ENCODE measurements at places on chromosomes 1 and 21.

DNA sequence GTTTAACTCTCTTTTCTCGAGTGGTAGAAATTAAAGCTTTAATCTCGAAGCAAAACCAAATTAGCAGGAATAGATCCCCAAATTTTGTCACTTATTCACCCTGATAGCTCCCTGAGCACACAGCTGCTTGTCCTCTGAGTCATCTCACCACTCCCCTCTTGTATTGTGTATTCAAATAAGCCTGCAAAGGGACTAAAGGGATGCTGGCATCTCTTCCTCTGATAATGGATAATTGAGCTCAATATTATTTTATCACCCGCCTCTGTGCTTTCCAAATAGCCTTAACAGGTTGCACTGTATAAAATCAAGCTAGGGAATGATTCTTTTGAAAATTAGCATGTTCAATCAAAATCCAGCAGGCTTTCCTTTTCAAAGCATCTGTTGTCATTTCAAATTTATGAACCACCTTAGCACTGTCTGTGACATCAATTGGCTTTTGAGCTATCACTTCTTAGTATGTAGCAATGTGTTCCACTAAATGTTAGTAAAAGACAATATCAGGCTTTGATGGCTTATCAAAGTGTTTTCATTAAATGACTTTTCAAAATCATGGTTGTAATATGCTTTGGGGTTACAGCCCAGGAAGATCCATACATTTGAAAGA lies 561.6 kb downstream of the PLA2G4A start:
- no peak for DNase-seq

- no peak for DNase-seq
Measured at GRCh38 chr21:33433425-33434114, 30.4 kb downstream of the IFNGR2 start.

DNA sequence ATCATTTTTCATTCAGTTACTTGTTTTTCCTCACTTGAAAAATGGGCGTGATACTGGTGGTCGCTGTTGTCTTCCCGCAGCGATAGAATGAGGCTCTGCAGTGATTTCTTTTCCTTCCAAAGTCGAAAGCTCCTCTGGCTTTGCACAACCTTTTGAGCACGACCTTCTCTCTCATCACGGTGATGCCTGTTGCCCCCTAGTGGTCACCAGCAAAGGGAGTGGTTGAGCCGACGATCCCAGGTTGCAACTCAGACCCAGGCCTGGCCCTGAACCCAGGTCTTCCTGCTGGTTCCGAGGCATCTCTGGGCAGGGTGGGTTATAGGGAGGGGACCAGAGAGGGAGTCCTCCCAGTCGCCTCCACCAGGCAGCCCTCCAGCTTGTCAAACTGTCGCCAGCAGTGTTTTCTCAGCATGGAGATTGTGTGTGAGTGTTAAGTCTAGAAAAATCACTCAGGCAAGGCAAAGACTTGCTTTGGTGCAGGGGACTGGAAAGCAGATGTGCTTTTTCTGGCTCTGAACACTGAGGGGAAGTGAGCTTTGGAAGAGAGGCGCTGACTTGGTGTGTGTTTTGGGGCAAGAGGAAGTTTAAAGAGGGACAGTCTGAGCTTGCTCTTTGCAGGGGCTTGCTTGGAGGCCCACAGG lies 285.3 kb downstream of the CAMTA1 start:
- DNase-seq: peak; percentile 61

GRCh38 chr1:44296086-44296485 lies 59.0 kb downstream of the ERI3 start:
- no peak for DNase-seq

DNA sequence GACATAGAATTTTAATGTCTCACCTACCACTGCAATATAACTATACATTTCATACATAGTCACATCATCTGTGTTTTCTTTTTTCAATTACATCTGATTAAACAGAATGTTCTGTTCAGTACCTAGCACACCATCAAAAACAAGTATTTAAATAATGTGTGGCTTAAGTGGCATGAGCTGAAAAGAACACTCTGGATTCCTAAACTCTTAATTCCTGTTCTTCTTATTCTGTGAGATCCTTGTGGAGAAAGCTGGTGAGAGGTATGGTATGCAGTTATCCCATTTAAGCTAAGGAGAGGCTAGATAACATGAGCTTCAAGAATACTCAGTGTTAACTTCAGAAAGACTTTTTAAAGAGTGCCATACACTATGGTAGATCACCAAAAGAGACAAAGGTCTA lies 5.5 kb downstream of the TP53BP2 start:
- no peak for DNase-seq

DNA sequence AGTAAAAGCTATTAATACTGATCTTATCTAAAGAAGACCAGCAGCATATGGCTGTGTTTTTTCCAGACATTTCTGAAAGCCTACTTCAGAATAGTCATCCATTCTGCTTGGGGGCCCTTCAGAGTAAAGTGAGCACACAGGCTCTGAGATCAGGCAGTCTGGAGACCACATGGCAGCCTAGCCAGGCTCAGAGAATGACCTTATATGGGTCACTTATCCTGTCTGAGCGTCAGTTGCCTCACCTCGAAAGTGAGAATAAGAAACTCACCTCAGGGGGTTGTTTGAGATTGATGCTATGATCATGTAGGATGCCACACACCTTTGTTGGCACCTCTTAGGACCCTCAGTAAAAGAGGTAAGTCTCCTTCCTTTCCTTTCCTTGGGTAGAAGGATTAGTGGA lies 270.4 kb downstream of the GRIK1 start:
- DNase-seq: no peak

- no peak for DNase-seq
Measured at GRCh38 chr1:224671076-224671475, 55.0 kb downstream of the CNIH3 start.

GRCh38 chr1:97412166-97412565 lies 508.7 kb downstream of the DPYD start:
- no peak for DNase-seq

DNA sequence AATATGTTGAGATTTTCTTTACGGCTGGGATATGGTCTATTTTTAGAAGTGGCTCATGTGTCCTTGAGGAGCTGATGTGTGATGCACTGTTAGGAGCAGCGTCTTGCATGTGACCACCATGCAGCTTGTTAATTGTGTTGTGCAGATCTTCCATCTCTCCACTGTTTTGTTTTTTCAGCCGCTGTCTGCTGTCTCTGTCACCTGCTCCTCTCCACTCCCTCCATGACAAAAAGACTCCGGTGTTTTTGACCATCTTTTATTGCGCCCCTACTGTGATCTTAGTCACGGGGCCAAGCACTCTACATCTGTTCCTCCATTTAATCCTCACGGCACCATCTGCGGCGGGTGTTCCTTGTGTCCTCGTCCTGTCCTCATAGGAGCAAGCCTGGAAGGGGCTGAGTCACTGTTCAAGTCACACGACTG lies 51.8 kb downstream of the ADARB1 start:
- DNase-seq: no peak

- DNase-seq: peak; percentile 99
Measured at GRCh38 chr21:38277501-38278131, 20.8 kb downstream of the KCNJ15 start.

- no peak for DNase-seq
Measured at GRCh38 chr1:80994038-80994437, 806.7 kb upstream of the ADGRL2 start.

DNA sequence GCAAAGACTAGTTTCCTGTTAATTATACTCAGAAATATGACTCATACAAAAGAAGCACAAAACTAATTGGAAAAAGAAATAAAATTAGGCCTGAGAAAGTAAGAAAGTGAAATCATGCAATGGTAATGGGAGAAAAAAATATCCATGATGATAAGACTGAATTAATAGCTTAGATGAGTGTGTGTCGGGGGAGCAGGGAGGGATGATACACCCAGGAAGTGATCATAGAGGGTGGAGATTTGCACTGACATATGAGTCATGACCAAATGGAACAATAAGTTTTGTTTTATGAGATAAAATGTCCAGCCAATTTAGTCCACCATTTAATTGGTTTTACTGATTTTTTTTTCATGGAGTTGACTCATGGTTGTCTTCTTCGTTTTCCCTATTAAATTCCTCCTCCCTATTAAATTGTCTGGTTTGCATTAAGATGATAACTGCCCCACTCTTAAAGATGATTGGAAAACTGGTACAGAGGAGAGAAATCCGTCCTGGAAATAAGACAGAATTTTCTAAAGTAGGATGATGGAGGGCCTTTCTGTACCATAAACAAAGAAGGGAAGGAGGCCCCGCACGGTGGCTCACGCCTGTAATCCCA lies 111.7 kb upstream of the KCNJ6 start:
- peak; percentile 41 for DNase-seq

DNA sequence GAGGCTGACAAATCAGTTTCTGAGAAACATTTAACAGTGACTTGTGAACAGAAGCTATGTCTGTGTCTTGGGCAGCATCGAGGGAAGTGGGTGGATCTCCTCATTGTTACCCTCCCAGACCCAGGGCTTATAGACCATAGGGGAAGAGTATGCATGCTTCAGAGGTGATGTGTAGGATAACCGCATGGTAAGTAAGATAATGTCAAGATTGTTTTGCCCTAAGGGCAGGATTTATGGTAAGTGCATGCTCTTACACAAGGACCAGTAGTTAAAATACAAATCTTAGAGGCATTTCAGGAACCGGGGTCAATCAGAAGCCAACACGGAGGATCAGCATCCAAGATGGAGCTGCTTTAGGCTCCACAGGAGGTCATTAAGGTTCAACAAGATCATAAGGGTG lies 7.7 kb upstream of the PRMT2 start:
- no peak for DNase-seq

DNA sequence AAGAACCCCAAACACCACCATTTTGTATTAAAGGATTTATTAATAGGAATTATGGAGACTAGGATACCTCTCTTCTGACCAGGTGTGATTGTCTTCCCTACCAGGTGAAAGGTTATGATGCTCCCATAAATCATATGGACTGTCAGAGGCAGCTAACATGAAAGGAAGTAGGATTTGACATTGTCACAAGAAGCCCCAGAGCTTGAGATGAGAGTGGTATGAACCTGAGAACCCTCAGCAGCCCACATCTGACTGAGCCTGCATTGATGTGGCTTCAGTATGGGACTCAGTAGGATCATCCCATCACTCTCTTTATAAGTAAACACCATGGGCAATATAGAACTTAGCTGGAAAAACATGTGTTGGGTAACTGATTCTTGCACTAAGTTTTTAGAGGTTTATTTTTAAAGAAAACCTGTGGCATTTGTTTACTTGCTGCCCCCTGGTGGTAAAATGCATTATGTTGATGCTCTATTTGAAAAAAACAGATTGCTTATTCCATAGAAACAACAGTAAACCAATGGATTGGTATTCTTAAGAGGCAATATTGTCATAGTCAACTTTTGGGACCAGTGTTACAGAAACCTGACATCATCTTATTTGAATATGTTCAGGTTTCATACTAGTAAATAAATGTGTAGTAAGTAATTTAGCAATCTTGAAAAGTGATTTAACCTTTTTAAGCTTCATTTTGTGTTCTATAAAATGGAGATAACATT lies 16.6 kb upstream of the CACYBP start:
- peak; percentile 40 for DNase-seq

DNA sequence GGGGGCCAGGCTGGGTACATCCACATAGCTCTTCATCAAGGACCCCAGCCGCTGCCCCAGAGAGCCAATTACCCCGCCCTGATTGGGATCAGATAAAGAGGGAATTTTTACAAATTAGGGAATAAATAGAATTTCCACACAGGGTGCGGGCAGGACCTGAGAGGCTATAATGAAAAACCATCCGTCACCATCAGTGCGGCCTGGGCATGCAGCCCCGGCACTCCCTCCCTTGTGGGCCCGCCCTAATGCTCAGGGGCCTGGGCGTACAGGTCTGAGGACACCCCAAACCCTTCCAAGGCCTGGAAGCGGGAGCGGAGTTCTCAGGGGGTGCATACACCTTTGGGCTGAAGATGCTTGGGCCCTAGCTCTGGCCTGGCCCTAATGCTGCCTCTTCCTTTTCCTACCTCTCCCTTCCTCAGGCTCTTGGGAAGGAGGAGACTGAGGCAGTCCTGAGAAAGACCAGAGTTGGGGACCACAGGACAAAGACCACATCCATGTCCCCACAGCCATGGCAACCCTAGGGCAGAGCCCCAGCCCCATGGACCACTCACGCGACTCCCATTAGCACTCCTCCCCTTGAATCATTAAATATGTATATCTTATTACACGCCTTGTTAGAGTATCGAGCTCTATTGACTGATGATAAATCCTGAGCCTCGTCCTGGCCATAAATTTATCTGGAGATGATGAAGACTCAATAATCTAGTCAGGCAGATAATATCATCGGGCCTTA lies 16.3 kb downstream of the DMAP1 start:
- DNase-seq: no peak

DNA sequence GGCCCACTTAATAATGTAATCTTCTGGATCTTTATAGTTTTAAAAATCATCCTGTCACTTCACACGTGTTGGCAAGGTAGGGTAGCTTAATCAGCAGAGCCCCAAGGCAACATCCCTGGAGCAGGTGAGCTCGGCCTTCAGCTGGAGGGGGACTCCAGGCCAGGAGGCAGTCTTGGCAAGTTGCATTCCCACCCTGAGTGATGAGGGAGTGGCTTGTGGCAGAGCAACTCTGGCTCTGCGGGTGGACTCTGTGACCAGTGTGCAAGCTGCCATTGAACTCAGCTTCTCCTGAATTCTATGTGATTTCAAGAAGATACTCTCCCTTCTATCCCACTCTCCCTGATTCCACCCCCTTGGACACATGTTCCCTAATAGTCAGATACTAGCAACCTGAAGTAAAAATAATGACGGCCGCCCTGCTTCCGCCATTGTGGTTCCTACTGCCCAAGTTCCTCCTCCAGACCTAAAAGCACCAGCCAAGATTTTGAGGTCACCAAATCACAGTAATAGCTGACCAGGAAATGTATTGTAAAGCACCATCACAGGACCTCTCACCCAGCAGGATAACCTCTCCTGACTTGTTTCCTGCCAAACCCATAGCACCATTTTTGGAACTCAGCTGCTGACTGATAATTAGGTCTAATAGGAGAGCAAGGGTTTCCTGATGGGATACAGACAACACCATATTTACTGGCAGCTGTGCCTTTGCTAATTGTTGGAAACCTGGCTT lies 11.5 kb upstream of the LYST start:
- no peak for DNase-seq

GRCh38 chr1:106194206-106194605 lies 862.3 kb upstream of the PRMT6 start:
- no peak for DNase-seq

DNA sequence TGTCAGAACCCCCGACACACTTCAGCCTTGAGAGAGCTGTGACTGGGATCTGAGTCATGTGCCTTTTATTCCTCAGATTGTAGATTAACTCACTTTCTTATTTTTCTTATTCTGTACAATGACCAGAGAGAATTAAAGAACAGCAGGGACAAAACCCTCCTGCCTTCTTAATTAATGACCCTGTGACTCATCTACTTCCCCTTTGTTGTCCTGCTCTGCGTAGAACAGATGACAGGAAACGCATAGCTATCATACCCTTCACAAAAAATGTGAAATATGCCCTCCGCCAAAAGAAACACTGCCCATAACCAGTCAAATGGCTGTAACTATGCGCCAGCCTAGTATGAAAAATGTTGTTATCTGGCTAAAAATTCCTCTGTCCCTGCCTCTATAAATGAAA lies 9.1 kb upstream of the PADI2 start:
- DNase-seq: peak; percentile 97

- peak; percentile 61 for DNase-seq
Measured at GRCh38 chr1:203117611-203118575, 9.6 kb upstream of the ADORA1 start.

Data from fibroblast of upper back skin (primary cell).